Breast epithelium (tissue), 4 donors: ENCODE measurements at places on chromosomes 7 and 10. TPM values are rescaled to one million over a fixed set of nuclear protein-coding genes. Genes with fewer than 3 reads are reported as not detected.

MRC1 gene
- total RNA-seq, result 13.8 TPM

FXYD4 gene
- total RNA-seq, result not detected

CHAT gene
- total RNA-seq, result not detected

- DNase-seq, result no peak
Observed at GRCh38 chr7:104700336-104700735, 313.7 kb upstream of the KMT2E start.

DNA sequence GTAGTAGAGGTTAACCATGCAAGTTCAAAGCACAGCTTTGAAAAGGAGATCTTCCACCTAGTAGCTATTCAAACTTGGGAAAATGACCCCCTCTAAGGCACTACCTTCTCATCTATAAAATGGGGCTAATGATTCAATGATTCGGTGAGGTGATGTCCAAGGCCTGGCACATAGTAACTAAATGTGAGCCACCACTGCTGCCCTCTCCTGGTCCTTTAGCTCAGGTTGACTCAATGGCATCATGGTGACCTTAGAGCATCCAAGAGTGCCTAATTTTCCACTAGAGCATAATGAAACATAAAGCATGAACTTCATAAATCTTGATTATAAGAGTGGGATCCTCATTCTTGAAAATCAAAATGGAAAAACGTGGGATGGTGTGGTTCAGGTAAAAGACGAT, 16.3 kb upstream of the PLCE1 start:
- DNase-seq, result no peak

- no peak for DNase-seq
Observed at GRCh38 chr7:47394216-47394615, 187.7 kb downstream of the TNS3 start.

DNA sequence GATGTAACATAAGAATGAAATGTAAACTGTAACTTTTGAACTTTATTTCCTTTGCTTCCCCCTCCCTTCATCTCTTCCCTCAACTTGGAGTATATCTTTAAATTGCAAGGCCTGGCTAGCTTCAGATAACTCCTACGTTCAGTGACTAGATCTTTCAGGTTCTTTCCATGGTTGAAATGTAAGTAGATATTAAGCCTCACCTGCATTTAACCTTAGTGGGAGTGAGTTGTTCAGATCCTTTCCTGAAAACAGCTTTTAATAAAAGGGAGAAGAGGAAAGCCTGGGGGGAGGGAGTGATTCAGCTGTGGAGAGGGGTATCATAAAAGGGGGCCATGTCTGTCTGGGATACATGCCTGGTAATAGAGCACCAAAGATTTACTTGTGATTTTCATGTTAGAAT, 19.0 kb upstream of the PRPS1L1 start:
- no peak for DNase-seq

- no peak for DNase-seq
Observed at GRCh38 chr10:117275121-117275520, 34.2 kb downstream of the SLC18A2 start.

DNA sequence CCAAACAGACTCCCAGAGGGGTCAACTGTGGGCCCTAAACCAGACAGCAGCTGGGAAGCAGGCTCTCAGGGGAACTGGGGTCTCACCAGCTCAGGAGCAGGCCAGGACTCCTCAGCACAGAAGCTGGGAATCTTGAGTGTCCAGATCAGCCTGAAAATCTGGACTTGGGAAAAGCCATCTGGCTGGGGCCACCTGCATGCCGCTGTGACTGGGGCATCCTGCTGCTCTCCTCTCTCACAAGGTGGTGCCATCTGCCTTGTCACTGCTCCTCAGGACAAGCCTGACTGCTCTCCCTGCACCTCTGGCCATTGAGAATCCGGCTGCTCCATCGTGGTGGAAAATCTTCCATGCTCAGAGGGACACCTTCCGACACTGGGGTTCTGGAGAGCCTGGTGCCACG, 141.4 kb downstream of the PLPP4 start:
- no peak for DNase-seq

DNA sequence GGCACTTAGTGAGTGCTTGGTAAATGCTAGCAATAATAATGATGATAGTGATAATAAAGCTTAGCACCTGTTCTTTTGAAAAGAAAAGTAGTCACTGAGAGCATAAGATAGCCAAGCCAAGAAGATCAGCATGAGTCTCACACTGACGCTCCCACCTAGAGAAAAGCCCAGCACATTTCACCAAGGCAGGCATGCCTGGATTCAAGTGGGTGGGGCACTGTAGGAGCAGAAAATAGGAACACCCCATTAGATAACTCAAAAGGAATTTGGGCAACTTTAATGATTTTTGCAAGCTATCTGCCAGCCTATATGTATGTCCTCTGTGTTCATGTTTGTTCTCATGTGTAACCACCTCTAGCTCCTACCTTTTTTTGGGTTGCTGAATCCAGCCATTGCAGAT, 18.1 kb upstream of the SORBS1 start:
- no peak for DNase-seq

GRCh38 chr10:126927799-126928198, 22.6 kb downstream of the DOCK1 start:
- DNase-seq, result no peak

DNA sequence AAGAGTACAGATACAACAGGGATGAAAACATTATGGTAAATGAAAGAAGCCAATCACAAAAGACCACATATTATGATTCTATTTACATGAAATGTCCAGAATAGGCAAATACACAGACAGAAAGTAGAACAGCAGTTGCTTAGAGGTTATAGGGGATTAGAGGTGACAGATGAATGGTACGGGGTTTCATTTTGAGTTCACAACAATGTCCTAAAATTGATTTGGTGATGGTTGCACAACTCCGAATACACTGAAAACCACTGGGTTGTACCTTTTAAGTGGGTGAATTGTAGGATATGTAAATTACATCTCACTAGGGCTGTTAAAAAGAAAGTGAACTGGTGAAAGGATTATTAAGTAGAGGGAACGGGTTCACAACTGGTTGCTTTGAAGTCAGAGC, 76.3 kb upstream of the MRLN start:
- no peak for DNase-seq

DNA sequence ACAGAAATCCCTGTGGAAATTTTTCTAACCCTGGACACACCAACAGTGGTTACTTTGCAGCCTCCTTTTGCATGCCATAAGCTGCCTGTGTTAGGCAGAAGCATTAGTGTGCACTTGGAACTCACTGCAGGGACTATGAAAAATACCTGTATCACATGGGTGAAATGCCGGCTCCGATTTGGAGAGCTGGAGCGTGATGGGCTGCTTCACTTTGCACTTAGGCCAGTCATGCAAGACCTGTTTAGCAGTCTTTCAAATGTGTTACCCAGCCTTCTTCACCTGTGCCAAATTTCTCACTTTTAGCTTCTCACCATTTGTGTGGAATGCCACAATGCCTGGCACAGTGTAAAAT, 11.3 kb downstream of the NCOA4 start:
- DNase-seq, result no peak

DNA sequence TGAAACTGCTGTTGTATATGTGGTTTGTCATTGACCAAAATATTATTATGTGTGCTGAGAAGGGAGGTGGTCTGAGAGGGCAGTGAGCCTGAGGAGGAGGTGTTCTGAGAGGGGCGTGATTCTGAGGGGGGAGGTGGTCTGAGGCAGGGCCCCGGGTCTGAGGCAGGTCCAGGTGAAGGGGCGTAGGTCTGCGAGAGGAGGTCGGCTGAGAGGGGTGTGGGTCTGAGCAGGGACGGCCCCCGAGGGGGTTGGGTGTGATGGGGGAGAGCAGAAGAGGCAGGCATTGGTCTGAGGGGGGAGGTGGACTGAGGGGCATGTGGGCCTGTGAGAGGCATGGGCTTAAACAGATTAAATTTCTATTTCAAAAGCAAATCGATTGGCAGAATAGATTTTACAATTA, 32.4 kb downstream of the AKR1C4 start:
- no peak for DNase-seq

GRCh38 chr10:7561985-7562384, 104.8 kb downstream of the ITIH5 start:
- no peak for DNase-seq

DNA sequence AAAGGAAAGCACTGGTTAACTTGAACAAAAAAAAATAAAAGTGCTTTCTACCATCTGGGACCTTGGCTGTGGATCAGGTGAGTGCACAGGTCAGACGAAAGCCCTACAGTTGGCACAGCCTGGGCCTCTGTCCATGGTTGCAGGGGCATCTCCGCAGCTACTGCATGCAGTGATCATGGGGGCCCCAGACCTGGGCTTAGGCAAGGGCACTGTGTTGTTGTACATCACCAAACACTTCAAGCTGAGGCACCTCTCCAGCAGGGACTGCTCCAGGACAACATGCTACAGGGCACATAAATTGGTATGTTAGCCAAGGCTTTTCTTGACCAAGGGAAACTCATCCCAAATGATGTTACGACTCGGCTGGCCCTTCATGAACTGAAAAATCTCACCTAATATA, 23.5 kb downstream of the KLHL7 start:
- no peak for DNase-seq

DNA sequence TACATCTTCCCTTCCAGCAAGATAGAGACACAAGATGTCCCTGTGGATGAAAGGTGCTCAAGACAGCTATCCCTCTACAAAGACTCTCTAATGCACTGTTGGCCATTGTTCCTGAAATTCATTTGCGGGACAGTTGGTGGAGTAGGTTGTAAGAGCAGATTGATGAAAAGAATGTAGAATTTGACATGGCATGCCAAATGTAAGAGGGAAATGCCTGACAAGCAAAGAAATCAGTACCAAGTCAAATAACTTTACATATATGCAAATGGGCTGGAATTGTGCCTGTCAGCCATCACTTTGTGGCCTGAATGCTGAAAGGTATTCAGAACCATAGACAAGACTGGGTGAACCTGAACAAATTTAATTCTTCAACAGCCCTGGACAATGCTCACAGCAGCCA, 120.3 kb upstream of the FAM204A start:
- no peak for DNase-seq
